ENCODE measurements at places on chromosomes 5 and 9.

GRCh38 chr5:168796000-168796399, 216.8 kb upstream of the PANK3 start:
- no peak for DNase-seq

DNA sequence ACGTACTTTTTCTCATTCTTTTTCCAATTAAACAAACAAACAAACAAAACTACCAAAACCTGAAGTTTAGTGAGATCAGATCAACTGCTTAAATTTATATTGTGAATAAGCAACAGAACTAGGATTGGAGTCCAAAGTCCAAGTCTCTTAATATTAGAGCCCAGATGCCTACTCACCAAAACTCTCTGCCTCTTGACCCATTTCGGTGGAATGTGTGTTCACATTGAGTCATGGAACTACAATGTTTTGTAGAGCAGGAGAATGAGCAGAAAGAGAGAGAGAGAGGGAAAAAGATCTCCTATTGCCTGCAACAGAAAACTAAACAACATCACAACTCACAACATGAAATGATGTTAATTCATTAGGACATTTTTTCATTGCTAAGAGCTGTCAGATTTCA, 751.1 kb downstream of the TLR4 start:
- DNase-seq = no peak

- no peak for DNase-seq
Measured at GRCh38 chr9:94648185-94648584, 8.9 kb upstream of the FBP1 start.

GRCh38 chr5:14265570-14265969, 122.4 kb downstream of the TRIO start:
- no peak for DNase-seq

DNA sequence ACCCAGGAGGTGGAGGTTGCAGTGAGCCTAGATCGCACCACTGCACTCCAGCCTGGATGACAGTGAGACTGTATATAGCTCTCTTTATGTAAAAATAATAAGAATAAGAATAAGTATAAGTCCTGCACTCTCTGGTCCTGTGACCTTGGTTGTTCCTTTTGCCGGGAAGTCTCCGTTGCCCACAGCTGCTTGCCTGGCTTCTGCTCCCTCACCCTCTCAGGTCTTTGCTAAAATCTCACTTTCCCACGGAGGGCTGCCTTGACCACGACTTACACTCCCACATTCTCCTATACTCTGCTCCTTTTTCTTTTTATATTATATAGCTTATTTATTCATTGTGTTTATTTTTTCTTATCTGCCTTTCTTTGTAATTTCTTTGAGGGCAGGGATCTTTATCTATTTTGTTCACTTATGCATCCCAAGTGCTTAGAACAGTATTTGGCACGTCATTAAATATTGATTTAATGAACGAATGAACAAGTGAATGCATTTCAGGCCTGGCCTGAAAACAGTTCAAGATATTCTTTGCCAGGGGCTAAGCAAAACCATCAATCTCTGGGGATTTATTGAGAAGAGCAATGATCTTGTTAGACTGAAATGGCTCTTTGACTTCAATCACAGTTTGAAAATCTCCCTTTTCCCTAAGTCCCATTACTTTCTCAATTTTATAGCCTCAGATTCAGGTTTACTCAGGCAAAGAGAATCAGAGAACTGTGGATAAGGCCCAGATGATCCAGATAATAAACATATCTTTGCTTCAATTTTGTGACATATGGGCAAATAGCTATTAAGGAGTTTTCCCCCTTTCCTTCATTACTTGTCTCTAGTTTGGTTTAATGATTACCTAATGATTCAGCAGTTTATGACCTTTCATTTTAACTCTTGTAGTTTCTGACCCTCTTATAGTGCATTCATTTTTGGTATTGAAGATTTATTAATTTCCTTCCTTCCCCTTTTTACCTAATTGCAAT, 60.8 kb upstream of the TMC1 start:
- DNase-seq = no peak

DNA sequence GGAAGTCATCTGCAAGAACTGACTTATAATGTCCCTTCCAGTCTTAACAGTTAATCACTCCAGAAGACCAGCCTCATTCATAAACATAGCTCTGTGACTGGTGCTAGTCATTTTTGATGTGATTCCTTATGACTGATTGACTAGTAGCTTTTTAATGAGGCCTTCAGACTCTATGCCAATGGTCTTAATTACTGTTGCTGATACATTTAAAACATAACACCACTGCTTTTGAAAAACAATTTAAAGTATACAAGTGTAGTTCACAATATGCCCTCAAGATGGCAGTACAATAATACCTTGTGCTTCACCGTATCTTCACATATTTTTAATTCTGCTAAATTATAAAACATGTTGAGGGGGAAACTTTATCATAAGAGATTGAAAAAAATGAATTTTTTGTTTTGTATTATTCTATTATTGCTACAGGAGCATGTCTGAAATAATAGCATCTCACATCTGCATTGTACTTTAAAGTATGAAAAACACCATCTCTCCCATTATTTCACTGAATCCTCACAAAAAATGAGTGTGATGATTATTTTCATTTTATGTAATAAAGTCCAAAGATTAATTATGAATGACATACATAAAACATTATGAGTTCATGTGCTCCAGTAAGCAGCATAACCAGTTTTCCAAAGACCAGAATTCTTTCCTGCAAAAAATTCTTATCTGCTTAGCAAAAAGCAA, 55.2 kb upstream of the SHISAL2B start:
- peak; percentile 72 for DNase-seq

DNA sequence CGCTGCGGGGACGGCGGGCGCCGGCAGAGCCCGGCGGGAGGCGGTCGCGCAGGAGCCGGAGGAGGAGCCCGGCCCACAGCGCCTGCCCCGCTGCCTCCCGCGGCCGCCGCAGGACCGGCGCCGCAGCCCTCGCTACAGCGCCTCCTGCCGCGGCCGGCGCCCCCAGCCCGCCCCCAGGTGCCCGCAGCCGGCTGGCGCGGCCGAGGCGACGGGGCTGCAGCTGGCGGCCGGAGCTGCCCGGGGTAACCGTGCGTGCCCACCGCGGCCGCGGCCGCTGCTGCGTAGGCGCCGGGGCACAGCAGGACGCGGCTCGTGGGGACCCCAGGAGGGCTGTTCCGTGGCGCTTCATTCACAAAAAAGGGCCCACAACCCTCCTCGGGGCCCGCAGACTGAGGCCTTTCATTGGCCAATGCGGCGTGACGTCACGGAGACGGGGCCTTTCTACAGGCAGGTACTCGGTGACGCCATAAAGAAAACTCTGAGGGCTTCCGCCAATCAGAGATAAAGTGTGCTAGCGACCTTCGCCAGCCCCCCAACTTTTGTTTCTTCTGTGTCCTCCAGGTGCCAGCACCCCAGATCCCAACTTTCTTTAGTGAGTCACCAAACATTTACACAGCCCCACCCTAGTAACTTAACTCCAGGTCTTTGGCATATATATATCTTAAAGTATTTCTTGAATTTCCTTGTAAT, at the start of gene CDC14B:
CDC14B (minus strand) TSS at position 353 of the 690 bp plus-strand sequence. CDS start 465 bp downstream, outside the sequence.
- DNase-seq = peak; percentile 95

- no peak for DNase-seq
Measured at GRCh38 chr5:3153226-3153858, 401.9 kb upstream of the IRX2 start.

- DNase-seq = no peak
Measured at GRCh38 chr5:41686767-41687166, 176.4 kb upstream of the PLCXD3 start.

GRCh38 chr5:175680020-175680419, 22.1 kb downstream of the HRH2 start:
- no peak for DNase-seq

- DNase-seq = no peak
Measured at GRCh38 chr5:74885170-74885569, 19.0 kb upstream of the FAM169A start.

DNA sequence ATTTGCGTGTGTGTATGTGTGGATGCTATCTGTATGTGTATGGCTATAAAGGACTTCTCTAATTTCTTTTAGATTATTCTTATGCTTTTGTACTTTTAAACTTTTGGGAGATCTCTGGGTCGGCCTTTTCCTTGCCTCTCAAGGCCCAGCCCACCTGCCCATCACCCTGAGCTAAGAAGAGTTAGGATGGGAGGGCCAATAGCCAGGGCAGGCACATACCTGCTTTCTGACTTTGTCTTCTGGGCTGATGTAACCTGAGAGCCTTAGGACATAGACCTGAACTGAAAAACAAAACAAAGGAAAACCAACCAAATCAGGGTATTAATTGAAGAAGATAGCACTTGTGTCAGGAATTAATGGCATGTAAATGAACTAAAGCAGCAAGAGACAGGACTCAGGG, 100.2 kb downstream of the IRX1 start:
- no peak for DNase-seq

Data from hematopoietic multipotent progenitor cell (in vitro differentiated cells).